ENCODE measurements at places on chromosomes 12 and 14.

- no peak for DNase-seq
Observed at GRCh38 chr12:49515266-49515665, 23.6 kb upstream of the KCNH3 start.

DNA sequence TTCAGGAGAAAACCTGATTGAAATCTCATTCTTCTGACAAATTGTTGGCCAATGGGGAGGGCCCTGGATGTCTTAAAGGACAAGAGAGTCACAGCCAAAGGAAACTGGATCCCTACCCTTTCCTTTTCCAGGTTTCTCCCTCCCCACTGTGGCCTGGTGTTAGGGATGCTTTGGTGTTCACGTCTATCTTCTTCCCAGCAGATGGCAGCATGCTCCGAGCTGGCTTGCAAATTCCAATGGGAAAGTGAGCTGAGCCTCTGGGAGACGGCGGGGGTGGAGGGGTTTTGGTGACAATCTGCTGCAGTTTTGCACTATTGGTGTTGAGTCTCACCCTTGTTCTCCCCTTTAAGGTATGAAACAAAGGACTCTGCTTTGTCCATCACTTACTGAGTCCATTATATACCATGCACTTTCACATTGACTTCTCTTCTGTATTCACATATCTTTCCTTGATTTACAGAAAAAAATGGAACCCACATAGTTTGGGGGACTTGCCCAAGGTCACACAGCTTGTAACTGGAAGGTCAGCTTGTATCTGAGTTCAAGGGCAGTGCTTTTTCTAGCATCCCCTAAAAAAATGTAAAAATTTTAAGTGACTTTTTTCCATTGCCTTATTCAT is 39.3 kb downstream of the CCDC177 start:
- no peak for DNase-seq

GRCh38 chr14:101849125-101849524 is 87.6 kb downstream of the PPP2R5C start:
- DNase-seq = no peak

DNA sequence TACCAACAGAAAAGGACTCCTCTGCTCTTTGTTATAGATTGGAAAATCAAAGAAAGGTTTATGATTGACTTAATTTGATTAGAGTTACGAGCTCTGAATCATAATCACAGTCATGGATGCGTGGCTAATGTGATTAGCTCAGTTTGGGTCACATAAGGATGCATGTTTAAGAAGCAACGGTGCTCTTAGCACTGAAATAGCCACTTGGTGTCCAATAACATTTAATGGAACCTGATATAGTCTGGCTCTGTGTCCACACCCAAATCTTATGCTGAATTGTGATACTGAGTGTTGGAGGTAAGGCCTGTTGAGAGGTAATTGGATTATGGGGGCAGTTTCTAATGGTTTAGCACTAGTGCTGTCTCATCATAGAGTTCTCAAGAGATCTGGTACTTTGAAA is 501.6 kb downstream of the SLC6A15 start:
- no peak for DNase-seq

DNA sequence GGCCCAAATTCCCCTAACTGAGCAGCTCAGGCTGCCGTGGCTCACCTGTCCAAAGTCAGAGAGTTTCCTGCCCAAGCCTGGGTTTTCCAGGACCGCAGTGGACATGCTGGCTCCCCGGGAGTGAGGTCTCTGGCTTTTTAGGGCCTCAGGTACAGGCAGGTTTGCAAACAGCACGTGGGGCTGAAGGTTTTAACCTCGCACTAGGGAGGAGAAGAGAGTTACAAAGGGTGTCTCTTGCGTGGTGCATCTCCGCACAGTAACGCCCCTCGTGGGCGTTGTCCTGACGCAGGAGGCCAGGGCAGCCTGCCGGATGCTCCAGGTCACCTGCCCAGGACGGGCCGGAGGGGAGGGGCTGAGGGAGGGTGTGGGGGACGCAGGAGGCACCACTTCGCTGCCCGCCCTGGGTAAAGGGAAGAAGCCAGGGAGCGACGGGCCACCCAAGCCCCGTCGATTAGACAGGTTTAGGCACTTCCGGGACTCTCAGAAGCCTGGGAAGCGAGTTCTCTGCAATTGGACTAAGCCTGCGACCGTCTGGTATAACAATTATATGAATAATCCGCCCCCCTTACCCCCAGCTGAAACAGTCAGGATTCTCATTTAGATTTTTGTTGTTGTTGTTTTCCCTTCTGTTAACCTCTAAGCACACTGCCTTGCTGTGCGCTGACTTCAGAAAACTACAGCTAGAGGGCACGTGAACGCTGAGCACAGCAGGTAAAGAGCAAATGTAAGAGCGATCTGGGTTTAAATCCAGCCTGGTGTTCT is at the start of gene PAH:
PAH (minus strand) TSS at position 219 of the 762 bp plus-strand sequence; CDS start at position 105, 114 bp downstream.
- DNase-seq = peak; percentile 16

GRCh38 chr12:97642911-97643310 is 180.3 kb downstream of the RMST start:
- DNase-seq = no peak

DNA sequence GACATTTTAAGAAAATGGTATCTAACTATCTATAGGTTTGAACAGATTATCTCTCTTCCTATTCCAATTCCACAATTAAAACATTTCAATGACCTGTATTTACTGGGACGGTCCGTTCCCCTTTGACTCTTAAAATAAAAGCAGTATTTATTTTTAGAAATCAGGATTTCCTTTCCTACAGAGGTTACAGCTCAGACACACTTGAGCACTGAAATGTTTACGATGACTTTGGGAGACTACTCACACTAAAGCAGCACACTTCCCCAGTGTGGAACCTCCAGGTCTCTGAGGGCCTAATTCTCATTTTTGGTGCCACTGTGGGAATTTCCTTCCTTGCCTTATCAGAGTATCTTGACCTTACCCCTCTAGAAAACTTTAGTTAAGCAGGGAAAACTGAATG is 181.8 kb downstream of the PRKD1 start:
- no peak for DNase-seq

GRCh38 chr12:54033106-54033979 is 493 bp downstream of the HOXC5 start:
- DNase-seq = no peak

Data from hematopoietic multipotent progenitor cell (in vitro differentiated cells).